ENCODE measurements at places on chromosomes 3 and 15.

DNA sequence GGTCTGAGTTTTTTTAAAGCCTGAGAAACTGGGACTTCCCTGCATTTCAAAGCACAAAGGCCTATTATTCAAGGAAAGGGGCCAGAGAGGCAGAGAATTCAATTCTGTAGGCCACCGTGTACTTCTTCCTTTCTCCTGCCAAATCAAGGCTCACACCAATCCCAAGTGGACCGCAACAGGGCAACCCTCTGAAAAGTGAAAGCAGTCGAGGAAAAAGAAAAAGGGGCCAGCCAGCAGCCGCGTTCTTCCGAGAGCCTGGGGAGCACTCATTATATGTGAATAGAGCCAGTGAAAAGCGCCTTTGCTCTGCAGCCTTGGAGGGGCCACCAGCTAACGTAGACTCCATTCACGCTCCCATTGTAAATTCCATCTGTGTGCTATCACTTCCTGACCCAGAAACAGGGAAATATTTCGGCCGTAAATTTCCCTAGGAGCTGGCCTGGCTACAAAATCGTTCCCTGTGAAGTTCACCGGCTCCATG is 45.9 kb upstream of the THUMPD3 start:
- DNase-seq: no peak

GRCh38 chr3:71695000-71695482 is 30.2 kb downstream of the EIF4E3 start:
- DNase-seq: no peak

DNA sequence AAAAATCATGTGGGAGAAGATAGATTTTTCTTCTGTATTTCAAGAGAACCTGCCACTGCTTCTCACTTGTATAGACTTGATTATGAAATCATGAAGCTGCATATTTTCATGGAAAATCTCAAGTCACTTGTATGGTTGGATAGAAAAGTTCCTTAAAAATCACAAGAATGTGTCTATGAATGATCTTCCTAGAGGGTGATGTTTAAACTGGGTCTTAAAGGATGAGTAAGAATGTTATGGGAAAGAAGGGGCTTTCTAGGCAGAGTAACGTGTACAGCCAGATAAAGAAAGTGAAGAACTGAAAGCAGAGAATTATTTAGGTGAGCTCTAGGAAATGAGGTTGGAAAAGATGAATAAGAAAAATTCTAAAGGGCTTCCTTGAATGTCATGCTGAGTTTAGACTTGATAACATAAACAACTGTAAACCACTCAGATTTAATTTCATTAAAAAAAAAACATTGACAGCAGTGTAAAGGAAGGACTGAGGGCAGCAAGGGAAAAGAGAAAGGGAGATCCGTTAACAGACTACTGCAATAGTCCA is 5.0 kb downstream of the CD47 start:
- no peak for DNase-seq

DNA sequence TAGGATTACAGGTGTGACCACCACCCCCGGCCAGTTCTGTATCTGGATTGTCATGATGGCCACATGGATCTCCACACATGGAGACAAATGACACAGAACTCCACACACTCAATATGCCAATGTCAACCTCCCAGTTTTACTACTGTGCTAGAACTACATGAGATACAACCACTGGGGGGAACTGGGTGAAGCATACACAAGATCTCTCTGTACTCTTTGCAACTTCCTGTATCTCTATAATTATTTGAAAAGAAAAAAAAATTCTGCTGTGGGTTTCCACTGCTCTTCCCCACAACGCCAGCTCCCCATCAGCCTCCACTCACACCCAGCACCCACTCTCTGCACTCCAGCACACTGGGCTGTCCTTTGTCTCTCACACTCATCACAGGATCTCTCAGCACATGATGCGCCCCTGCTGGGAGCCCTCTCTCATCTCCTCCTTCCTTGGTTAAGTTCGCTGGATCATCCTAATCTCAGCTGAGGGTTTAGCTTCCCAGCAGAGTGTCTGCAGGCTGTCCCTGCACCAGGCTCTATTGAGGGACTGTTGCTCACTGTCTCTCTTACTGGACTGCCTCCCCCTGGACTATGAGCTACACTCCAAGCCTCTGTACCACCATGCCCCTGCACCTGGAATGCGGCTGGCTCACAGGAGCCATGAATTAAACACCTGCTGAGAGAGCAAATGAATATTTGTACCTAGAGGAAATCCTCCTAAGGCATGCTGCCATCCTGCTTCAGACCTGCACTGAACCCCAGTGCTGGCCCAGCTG is 10.7 kb upstream of the RAB43 start:
- DNase-seq: no peak

DNA sequence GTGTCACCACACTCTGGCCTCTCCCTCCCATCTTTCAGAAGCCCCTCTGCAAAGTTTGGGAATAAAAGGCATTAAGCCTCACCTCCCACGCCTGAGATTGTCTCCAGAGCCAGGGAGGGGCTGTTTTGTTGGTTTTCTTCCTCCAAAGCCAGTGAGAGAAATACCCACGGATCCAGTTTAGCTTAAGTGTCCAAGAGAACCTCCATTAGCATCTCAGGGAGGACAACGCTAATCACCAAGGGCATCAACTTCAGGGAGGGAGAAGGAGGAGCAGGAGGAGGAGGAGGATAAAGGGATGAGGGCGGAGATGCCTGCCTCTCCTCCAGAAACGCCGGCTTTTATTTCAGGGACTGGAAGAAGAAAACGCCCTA is 101.6 kb downstream of the SRGAP3 start:
- no peak for DNase-seq

- no peak for DNase-seq
Measured at GRCh38 chr15:52115598-52116427, 3.2 kb upstream of the BCL2L10 start.

DNA sequence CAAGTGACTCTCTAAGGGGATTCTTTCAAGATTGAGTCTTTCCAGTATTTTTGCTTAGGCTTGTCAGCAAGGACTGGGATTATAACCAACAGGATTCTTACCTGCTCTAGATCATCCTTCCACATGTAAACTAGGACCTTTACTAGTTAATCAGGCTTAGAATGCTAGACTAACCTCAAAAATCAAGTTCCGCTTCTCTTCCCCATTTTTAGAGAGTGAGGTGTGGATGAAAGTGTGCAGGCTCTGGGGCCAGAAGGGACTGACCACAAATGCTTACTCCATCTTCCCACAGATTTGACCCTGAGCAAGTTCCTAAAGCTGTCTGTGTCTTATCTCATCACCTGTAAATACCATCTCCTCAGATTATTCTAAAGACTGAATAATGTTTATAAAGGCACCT is 89.5 kb upstream of the IL12A start:
- DNase-seq: no peak

- no peak for DNase-seq
Measured at GRCh38 chr3:143881095-143881494, 32.8 kb upstream of the SLC9A9 start.

GRCh38 chr3:169835533-169835932 is 22.8 kb upstream of the LRRC34 start:
- DNase-seq: no peak

DNA sequence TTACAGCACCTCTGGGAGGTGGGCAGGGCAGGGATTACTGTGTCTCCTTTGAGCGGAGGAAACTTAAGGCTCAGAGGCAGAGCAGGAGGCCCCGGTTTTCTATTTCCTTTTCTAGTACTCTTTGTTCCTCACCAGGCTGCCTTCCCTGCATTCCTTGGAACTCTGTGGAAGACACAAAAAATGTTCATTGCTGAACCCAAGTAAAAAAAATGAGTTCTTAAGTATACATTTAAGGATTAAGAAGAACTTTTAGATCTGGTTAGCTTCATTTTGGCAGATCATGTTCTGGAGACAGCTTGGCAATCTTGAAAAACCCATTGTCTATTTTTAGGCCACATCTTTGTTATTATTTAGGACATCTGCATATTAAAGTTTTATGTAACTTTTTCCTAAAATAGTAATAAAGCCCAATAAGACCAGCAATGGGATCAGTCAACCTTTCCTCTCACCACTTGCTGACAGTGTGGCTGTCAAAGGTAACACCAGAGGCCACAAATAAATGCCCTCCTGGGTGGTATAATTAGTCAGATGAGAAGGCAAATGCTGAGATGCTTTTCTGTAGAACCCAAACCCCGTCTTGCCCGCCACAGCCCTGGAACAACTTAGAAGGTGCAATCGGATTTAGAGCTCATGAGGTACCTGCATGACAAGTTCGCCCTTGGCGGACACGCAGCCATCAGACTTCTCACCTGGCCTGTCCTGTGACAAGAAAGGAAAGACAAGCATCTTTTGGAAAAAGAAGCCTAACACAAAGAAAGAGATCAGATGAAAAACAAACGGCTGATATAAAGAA is 97.2 kb downstream of the DGKG start:
- no peak for DNase-seq

DNA sequence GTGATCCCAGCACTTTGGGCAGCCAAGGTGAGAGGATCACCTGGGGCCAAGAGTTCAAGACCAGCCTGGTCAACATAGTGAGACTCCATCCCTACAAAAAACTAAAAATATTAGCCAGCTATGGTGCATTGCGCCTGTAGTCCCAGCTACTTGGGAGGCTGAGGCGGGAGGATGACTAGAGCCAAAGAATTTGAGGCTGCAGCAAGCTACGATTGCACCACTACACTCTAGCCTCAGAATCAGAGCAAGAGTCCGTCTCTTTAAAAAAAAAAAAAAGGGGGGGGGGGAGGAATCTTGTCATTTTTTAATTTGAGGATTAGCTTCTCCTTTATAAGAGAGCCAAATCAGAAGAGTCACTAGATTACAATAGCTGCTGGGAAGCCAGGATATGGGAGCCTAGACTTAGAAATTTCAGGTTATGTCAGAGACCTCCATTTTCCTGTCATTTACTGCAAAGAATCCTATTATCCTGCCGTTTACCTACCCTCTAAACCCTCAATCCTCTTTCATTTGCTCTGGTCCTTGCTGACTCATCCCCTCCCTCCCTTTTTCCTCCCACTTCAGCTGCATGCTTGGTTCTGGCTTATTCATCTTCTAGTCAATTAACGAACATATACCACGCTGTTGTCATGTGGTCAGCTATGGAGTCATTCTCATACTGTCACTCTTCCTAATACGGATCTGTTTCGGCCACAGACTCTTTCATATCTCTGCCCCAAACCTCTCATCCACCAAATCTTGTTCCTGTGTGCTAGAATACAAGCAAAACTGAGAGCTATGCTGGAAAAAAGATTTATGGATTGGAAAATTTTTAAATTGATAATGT is 83.8 kb upstream of the PPIB start:
- no peak for DNase-seq

GRCh38 chr3:105912891-105913290 is 44.1 kb upstream of the CBLB start:
- DNase-seq: no peak

DNA sequence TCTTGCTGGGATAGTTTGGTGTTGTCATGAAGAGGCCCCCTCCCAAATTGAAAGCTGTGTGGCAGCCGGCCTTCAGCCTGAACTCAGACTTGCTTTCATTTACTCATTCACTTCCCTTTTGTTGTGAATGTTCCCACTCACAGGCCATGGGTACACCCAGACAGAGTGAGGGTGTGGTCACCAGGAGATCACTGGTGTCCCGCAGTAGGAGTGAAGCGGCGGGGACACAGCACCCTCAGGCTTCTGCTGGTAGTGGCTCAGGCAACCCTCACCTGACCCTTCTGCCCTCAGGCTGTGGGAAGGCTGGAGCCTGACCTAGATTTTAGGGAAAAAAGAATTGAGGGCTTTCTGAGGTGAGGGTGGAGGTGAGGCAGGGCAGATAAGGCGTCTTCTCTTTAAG is 244.4 kb downstream of the SOX2 start:
- DNase-seq: no peak

- no peak for DNase-seq
Measured at GRCh38 chr3:171829841-171830517, 13.2 kb upstream of the TMEM212 start.

GRCh38 chr3:5205165-5205941 is 17.8 kb downstream of the EDEM1 start:
- no peak for DNase-seq

GRCh38 chr15:93543093-93543492 is 454.1 kb upstream of the RGMA start:
- no peak for DNase-seq

DNA sequence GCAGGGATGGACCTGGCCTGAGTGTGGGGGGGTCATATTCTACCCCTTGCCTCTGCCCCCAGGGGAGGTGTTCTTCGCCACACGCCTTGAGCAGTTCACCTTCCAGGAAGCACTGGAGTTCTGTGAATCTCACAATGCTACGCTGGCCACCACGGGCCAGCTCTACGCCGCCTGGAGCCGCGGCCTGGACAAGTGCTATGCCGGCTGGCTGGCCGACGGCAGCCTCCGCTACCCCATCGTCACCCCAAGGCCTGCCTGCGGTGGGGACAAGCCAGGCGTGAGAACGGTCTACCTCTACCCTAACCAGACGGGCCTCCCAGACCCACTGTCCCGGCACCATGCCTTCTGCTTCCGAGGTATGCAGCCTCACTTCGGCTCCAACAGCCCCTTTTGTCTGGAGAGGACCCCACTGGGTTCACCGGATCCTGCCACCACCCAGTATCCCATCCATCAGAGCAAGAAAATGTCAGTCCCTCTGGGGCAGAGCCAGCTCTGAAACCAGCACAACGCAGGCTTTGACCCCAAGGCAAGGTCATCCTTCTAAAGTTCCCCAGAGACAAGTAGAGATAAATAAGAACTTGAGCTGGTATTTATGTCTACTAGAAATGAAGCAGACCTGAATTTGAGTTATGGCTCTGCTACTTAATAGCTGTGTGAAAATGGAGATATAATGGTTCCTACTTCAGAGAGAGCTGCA is 45.8 kb downstream of the HAPLN3 start:
- no peak for DNase-seq

DNA sequence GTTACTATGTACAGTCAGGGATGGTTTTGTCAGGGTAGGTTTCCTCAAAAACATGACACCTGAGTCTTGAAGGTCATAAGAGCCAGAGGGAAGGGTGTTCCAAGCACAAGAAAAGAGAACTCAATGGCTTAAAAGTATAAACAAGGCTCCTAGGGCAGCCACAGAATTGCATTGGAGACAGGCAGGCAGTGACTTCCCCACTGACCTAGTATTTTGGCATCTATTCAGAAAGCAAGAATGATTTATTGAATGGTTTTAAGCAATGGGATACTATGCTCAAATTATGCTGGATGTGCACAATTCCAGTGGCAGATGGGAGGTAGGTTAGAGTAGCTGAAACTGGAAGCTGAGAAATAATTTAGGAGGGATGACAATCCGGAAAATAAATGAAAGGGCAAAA is 54.0 kb downstream of the TSC22D2 start:
- no peak for DNase-seq

Measured in CD8-positive, alpha-beta T cell (primary cell).